ENCODE measurements at places on chromosomes 7 and 10.

DNA sequence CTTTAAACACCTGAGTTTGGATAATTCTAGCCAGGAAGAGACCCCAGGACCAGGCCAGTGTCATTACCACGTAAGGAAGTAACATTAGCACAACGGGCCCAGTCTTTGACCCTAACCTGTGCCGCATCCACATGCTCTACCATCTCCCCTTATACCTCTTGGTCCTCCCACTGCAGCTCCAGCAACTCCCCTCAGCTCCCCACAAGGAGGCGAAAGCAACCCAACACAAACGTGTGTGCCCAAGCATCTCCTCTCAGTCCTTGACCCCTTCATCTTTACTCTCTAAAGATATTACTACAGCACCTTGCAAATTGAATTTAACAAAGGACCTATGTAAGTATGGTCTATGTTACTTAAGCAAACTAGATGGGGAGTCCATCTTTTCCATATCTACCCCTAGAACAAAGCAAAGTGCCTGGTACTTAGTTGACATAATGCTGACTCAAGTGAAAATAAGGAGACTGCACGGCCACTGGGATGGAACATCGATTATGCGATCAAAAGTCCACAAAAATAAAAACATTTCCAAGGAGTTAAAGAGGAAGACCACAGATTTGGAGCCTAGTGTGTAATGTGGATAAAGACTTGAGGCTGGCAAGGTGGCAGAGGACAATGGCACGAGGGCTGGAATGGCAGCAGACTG lies 147.7 kb downstream of the JAZF1 start:
- no peak for ATAC-seq

DNA sequence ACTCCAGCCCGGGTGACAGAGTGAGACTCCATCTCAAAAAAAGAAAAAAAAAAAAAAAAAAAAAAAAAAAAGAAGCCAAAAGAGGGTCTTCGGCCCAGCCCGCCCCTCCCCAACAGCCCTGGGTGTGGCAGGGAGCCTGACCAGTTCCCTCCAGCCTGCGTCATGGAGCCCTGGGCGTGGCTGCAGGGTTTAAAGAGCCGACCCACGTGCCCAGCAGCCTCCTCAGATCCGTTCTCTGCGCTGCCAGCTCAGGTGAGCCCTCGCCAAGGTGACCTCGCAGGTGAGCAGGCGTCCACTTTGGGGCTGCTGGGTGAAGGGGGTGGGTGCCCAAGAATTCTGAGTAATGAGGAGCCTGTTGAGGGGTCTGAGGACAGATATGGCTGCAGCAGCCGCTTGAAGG lies at the start of gene FXYD4:
TSS of gene FXYD4 (plus strand) at position 219 of the 400 bp plus-strand sequence. CDS start 2,111 bp downstream, outside the sequence.
- no peak for ATAC-seq

GRCh38 chr10:61376908-61377368 lies 76.2 kb downstream of the TMEM26 start:
- no peak for ATAC-seq

DNA sequence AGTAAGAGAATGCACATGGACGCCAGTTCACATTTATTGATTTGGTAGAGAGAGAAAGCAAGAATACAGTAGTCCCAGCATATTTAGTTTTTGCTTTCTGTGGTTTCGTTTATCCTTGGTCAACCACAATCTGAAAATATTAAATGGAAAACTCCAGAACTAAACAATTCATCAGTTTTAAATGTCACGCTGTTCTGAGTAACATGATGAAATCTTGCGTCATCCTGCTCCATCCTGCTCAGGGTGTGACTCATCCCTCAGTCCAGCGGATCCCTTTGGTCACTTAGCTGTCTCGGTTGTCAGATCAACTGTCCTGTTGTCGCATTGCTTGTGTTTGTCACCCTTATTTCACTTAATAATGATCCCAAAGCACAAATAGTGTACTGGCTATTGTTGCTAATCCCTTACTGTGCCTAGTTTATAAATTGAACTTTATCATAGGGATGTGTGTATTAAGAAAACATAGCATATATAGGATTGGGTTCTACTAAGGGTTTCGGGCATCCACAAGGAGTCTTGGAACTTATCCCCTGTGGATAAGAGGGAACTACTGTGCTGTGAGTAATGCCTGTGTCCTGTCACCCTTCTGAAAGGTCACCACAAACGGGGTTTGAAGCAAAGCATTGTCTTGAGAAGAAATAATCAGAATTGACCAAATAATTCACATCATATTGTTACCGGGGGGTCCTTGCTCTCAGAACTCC lies 73.6 kb downstream of the OTUD1 start:
- no peak for ATAC-seq

DNA sequence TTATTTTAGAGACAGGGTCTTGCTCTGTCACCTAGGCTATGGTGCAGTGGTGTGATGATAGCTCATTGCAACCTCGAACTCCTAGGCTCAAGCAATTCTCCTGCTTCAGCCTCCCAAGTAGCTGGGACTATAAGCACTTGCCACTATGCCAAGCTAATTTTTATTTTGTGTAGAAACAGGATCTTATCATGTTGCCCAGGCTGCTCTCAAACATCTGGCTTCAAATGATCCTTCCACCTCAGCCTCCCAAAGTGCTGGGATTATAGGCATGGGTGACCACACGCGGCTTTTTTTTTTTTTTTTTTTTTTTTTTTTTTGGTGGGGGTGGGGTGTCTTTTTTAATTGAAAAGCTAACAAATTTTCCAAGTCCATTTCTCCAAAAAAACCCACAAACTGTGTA lies 18.4 kb downstream of the HPS6 start:
- no peak for ATAC-seq

GRCh38 chr7:80206763-80207162 lies 72.1 kb downstream of the GNAI1 start:
- ATAC-seq = no peak

- no peak for ATAC-seq
Observed at GRCh38 chr7:155452505-155453295, 5.2 kb upstream of the EN2 start.

DNA sequence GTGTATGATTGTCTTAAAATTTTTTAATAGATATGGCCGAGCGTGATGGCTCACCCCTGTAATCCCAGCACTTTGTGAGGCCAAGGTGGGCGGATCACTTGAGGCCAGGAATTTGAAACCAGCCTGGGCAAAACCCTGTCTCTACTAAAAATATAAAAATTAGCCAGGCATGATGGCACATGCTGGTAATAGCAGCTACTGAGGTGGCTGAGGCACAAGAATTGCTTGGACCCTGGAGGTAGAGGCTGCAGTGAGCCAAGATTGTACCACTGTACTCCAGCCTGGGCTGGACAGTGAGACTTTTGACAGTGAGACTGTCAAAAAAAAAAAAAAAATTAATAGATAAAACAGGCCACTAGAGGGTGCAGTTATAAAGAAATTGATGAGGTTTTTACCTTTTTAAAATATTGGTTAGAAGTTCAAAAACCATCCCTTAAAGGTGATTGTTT lies 20.5 kb downstream of the NOM1 start:
- no peak for ATAC-seq

DNA sequence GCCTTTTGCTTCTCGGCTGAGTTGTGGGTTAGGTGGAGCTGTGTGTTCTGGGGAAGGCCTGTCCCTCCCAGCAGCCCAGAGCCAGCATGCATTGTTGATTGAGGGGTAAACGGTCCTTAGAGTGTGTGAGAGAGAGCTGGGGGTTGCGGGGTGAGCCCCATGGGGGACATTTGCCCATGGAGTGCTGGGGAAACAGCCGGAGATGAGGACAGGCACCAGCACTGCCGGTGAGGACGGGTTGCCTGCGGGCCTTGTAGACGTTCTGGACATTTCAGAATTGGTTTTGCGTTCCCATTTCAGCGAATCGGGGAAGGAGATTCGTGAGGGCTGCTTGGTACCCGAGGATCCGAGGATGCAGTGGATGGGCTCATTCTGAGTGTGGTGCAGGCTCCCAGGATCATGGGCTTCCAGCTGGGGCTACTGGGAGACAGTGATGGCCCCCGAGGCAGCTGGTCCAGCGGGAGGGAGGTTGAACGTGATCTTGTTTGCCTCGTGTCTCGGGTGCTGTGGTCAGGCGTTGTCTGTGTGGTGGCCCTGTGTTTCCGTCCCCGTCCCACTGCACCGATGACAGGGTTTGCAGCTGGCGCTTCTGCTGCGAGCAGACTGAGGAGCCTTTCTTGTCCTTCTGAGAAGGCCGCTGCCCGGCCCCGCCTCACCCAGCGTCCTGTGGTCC lies 113.9 kb downstream of the CYTH3 start:
- ATAC-seq = no peak

GRCh38 chr10:3925184-3925583 lies 140.2 kb upstream of the KLF6 start:
- no peak for ATAC-seq

DNA sequence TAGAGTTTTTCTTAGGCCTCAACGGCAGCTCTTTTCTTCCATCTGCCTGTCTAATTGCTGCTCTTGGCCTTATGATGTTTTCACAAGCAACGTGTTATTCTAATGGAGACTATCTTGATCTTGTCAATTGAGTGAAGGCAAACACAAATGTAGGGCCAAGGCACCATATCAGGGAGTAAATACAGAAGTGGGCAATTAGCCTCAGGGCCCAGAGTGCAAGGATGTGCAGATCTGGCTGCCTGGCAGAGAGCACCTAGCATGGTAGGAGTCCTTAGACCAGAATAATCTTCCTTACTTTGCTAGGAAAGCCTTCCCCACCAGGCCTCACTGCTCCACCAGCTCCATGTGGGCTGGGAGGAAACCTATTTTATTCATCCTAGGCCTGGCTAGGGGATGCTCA lies 590.9 kb downstream of the LRMDA start:
- no peak for ATAC-seq

All from activated CD4-positive, CD25-positive, alpha-beta regulatory T cell treated with anti-CD3 and anti-CD28 coated beads, Interleukin-2, amount 50 U/mL, for 24 hours (primary cell).